ENCODE measurements at places on chromosomes 4 and X. TPM values are rescaled to one million over a fixed set of nuclear protein-coding genes. Genes with fewer than 3 reads are reported as not detected.

GRCh38 chr4:78666830-78667258, 109.3 kb upstream of the BMP2K start:
- H3K27ac ChIP-seq, result no peak overlapping the region
- H3K4me1 ChIP-seq, result peaks cover 22% of the 10 kb centered on the region
- H3K4me3 ChIP-seq, result no peak overlapping the region
- no peaks in the 10 kb centered on the region for H3K36me3 ChIP-seq
- no peak for DNase-seq
- no peaks in the 10 kb centered on the region for H3K27me3 ChIP-seq

GRCh38 chr4:77395481-77395880, 210.1 kb upstream of the CXCL13 start:
- H3K4me3 ChIP-seq, result no peak overlapping the region
- peaks cover 4% of the 10 kb centered on the region for H3K4me1 ChIP-seq
- no peak overlapping the region for H3K27ac ChIP-seq
- DNase-seq, result no peak

- H3K27ac ChIP-seq, result no peak overlapping the region
- DNase-seq, result no peak
- H3K27me3 ChIP-seq, result no peaks in the 10 kb centered on the region
- H3K4me3 ChIP-seq, result no peak overlapping the region
- peaks cover 11% of the 10 kb centered on the region for H3K36me3 ChIP-seq
- H3K4me1 ChIP-seq, result no peaks in the 10 kb centered on the region
Observed at GRCh38 chrX:23981711-23982110, 45.3 kb downstream of the KLHL15 start.

DNA sequence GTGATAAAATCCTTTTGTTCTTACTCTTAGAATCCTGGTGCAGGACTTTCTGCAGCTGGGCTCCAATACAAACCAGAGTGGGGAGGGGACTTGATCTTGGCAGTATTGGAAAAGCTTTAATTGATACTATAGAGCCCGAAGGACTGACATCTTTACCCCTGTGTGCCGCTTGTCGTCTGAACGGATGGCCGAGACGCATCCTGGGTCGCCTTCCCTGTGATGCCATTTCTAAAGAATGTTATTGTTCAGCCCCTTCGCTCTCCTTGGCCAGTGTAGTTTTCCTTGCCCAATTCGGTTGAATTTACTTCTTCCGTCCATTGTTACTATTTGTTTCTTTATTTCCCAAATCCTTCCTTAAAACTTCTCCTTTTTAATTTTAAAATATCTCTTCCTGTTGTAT, 80.9 kb downstream of the CLDN34 start:
- H3K4me1 ChIP-seq, result peaks cover 28% of the 10 kb centered on the region
- H3K4me3 ChIP-seq, result no peak overlapping the region
- H3K36me3 ChIP-seq, result no peaks in the 10 kb centered on the region
- peak overlapping the region; percentile 72 for H3K27ac ChIP-seq

DNA sequence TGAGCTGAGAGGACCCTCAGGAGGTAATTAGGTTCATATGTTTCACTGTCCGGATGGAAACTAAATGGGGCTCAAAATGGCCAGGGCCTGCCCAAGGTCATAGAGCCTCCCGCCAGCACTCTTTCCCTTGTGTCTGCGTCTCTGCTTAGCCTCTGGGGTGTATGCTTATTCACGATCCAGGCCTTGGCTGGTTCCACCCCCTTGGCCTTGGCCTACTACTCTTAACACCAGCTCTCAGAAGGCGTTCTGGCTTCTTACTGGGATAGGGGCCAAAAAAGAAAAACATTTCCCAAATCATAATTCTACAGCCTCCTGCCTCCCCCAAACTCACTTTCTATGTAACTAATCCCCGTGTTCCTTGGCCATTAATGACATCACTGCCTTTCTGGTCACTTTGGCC, 68.8 kb downstream of the RTL5 start:
- H3K4me3 ChIP-seq, result no peak overlapping the region
- DNase-seq, result no peak
- peaks cover 3% of the 10 kb centered on the region for H3K36me3 ChIP-seq
- peaks cover 33% of the 10 kb centered on the region for H3K4me1 ChIP-seq
- no peak overlapping the region for H3K27ac ChIP-seq
- H3K27me3 ChIP-seq, result no peaks in the 10 kb centered on the region

SHOX gene
- 0.16 TPM for total RNA-seq

MSANTD1 gene
- total RNA-seq, result 1.2 TPM

ZNF732 gene
- total RNA-seq, result 5.1 TPM
